Fibroblast of skin of abdomen (primary cell): ENCODE measurements at places on chromosomes 6 and 20.

DNA sequence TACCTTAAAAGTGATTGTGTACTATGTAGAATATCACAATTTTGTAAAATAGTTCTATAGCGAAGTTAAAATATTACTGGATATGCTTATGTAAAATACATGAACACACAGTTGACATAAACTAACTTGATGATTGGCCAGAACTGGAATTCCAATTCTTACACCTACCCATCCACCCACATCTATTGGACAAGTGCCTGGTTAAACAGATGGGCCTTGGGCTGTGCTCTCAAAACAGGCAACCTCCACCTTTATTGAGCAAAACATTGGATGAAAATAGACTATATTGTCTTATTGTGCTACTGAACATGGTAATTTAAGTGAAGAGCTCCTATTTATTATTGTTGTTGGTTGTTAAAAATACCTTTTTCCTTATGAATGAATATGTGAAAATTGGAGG lies 154.0 kb upstream of the FLRT3 start:
- no peak for DNase-seq

GRCh38 chr6:128519931-128520435 lies 416 bp downstream of the PTPRK start:
- DNase-seq = no peak

DNA sequence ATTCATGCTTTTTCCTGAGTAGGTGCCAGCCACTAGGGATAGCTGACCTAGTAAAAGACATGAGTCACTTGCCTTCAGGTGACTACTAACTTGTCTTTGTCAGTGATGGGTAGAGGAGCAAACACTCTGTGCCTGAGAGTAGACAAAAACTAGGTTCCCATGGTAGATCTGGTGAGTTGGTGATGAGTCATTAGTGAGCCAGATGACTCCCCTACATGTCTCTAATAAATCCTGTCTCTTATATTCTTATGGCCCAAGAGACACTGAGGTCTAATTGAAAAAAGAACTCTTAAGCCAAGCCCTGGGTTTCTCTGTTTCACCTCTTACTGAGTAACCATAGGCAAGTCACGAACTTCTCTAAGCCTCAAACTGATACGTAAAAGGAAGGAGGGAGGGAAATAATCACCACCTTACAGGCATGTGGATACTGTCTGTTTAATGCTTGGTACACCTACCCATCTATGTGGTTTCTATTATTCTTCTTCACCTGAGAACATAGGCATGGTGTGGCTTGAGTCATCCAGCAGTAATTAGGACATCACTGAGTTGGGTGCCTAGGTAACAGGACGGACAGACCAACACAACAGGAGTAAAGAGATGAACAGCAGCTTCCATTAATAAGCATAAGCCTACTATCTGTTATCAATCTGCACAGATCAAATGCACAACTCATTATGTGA lies 20.3 kb downstream of the TTPAL start:
- DNase-seq = peak; percentile 93

- DNase-seq = no peak
Measured at GRCh38 chr6:42387336-42387735, 64.4 kb downstream of the TRERF1 start.

DNA sequence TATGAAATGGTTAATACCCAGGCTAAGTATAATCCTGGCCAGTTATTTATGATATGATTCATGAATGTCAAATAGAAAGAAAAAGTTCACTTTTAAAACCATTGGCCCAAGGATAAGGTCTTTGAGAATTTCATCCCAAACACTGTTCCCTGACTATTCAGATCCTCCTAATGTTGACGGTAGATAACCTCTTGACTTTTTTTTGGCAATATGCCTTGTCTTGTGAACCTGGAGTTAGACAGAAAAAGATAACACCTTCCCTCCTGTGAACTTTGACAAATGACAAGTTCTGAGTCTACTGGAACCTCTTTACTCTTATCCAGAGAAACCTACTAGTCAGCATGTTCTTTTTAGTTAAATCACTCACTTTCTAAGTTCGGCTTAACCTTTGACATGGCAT lies 166.8 kb upstream of the PREP start:
- no peak for DNase-seq

DNA sequence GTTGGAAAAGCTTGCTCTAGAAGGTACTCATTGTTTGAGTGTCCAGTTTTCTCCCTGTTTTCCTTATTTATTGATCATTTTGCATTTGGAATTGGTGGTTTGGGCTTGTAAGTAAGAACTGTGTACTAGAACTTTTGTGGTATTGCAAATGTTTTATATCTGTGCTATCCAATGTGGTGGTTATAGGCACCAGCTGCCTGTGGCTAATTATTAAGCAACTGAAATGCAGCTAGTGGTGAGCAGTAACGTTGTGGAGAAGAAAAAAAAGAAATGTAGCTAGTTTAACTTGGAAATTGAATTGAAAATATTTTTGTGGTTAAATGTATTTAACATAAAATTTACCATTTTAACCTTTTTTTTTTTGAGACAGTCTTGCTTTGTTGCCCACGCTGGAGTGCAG lies 50.7 kb upstream of the MAPK13 start:
- DNase-seq = no peak

DNA sequence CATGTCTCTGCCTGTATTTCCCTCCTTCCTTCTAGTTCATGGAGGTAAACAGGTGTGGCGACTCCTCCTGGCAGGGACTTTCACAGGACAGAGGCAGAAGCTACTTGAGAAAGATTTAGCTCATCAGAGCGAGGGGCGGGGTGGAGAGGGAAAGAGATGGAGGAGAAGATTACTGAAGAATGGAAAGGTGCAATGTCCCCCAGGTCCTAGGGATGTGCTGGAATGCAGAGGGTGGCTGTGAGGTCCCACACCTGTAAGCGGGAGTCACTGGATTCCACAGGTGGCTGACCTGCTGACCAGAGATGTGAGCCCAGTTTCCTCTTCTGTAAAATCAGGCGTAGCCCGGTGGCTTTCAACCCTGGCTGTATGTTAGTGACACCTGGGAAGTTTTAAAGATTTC lies 199.2 kb upstream of the SULF2 start:
- no peak for DNase-seq

- no peak for DNase-seq
Measured at GRCh38 chr6:29629571-29629970, 3.4 kb downstream of the GABBR1 start.

DNA sequence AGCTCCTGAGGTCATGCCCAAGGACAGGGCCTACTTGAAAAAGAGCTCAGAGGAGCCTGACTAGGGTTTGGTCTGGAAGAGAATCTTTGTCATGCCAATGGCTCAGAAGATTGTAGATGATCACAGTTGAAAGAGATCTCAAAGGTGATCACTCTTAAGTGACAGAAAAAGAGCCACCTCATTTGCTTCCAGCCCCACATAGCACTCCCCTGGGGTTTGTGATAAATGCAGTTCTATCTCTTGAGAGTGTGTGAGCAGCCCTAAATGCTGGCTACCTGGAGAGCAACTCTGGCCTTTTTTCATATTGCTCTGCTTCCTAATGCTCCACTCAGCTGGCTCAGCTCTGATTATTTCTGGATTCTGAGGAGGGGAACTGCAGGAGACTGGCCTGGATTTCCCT lies 39.3 kb downstream of the KLHL32 start:
- DNase-seq = no peak

- DNase-seq = no peak
Measured at GRCh38 chr20:37571033-37571432, 43.4 kb upstream of the BLCAP start.

GRCh38 chr6:15622045-15622740 lies 40.6 kb downstream of the DTNBP1 start:
- no peak for DNase-seq
